Right hindlimb (tissue), 1 donor: ENCODE measurements at places on chromosomes 1 and 21.

DNA sequence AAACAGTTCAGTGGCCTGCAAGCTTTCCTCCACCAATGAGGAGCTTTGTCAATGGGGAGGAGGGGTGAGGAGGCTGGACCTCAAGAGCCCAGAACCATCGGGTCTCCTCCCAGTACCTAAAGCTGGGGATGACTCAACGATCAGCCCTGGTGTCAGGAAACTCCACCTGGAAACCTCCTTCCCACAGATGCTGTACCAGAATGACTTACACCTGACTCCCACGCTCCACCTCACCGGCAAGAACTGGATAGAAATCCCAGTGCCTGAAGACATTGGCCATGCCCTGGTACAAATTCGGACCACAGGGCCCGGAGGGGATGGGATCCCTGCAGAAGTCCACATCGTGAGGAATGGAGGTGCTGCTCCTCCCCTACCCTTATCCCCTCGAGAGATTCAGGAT lies 11.4 kb downstream of the TMEM81 start:
- no peak for DNase-seq

DNA sequence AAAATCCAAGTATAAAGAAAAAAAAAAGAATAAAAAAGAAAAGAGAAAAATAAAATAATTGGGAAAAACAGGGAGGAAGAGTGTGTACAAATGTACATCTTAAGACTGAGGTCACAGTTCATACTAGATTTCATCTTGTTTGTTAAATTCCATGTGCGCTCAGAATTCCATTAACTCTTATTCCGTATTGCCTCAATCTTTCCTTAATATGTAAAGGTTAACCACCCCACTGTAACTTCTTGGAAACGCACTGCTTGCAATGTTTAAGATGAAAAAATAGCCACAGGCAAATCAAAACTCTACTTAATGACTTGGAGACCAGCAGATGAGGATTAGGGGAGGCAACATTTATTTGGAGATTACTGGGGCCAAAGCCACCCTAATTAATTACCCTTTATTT lies 23.9 kb upstream of the KCNE1 start:
- DNase-seq, result no peak

DNA sequence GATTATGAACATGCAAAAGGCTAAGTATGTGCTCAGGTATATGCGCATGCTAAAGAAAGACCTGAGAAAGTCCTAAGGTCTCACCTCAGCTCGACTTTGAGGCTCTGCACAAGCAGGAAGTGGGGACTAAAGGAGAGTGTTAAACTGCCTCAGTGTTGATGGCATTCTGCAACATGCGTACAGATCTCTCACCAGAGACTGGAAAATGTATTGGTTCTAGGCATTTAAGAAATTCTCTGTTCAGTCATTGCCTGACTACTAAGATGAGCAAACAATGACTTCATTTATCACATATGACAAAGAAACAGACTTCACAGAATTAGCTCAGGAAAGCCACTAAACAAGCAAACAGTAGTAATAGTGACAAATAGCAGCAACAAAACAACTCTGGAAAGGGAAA lies 90.8 kb downstream of the USH2A start:
- DNase-seq, result no peak

GRCh38 chr1:235867903-235868469 lies 1.3 kb upstream of the LYST start:
- DNase-seq, result no peak

- DNase-seq, result no peak
Observed at GRCh38 chr1:86378813-86379212, 17.3 kb downstream of the ODF2L start.

GRCh38 chr1:5504364-5504740 lies 487.9 kb downstream of the NPHP4 start:
- no peak for DNase-seq

DNA sequence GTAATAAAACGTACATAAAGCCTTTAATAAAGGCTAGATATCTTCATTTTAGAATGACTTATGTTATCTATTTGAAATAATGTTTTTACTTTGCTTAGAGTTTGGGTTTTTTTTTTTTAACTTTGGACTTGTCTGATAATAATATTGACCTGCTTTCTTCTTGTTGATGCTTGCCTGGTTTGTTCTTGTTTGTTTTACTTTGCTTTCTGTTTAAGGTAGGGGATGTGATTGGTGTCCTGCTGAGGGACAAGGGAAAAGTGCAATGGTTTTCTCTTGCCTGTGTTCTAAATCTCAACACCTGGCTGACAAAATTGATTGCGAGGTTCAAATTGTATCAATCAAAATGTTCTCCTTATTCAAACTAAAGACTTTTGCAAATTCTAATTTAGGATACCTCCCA lies 2.2 kb upstream of the FH start:
- DNase-seq, result no peak

GRCh38 chr1:183609313-183609712 lies 19.1 kb upstream of the NCF2 start:
- DNase-seq, result peak; percentile 58

- no peak for DNase-seq
Observed at GRCh38 chr1:172356620-172357019, 63.9 kb upstream of the C1orf105 start.

DNA sequence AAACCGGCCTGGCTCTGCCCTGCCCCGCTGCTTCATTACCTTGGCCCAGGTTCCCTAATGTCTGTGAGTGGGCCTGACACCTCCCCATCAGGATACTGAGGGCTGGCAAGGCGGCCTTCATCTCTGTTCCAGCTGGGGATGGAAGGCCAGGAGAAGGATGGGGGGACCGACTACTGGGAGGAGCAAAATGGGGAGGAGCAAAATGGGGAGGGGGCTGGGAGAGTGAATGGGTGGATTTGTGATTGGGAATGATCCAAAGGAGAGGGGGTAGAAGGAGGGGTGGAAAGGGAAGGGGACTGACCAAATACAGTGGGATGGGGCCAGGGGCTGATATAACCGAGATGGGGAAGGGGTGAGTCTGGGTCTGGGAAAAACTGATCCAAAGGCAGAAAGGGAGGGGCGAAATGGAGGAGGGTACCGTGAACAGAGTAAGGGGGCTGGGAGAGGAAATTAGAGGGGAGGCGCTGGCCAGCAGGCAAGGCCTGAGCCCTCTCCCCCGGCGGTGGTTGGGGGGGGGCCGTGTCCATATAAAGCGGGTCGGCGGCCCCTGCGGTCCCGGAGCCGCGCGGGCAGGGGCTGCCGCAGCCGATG lies at the start of gene FOXE3:
FOXE3 (plus strand) TSS at position 558 of the 591 bp plus-strand sequence; CDS start at position 589, 31 bp downstream.
- no peak for DNase-seq

DNA sequence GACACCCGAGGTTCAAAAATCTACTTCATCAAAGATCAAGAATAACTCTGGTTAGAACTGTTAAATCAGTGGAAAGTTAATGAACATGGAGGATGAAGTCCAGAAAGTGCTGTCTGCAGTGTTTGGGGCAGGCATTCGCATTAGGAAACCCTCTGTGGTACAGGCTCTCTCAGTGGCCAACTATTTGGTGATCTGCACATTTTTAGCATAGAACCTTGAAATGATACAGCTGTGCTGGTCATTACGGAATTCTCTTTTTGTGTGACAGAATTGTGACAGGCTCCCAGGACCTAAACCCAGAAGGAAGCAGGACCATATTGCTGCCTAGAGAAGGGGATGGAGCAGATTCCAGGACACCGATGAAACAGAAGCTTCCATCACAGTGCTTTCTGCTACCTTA lies 89.0 kb downstream of the SLC45A1 start:
- no peak for DNase-seq

DNA sequence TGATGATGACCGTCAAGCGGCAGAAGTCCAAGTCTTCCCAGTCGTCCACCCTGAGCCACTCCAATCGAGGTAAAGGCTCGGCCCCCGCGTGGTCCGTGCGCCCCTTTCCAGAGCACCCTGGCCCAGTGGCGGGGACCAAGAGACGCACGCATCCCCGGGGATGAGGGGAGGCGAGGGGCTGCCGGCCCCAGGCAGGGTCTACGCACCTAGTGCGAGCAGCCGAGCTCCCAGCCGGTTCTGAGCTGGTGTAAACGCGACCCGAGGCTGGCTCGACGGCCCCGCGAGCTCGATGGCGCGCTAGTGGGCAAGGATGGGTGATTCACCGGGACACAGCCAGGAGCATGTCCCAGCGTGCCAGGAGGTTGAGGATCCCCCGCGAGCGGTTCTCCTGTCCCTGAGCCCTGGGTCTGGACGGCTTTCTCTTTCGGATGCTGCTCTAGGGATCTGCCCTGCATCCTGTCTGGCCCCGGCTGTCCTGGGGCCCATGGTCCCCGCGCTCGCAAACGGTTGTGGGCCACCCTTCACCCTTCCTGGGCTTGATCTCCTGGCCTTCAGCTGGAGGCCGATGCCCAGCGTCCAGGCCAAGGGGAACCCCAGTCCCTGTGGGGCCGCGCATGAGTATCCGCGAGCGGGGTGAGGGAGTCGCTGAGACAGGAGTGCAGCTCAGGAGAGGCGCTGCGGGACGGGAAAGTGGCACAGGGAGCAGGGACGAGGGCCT lies 689 bp downstream of the PKP1 start:
- no peak for DNase-seq

GRCh38 chr1:38129971-38130370 lies 83.4 kb upstream of the POU3F1 start:
- no peak for DNase-seq

DNA sequence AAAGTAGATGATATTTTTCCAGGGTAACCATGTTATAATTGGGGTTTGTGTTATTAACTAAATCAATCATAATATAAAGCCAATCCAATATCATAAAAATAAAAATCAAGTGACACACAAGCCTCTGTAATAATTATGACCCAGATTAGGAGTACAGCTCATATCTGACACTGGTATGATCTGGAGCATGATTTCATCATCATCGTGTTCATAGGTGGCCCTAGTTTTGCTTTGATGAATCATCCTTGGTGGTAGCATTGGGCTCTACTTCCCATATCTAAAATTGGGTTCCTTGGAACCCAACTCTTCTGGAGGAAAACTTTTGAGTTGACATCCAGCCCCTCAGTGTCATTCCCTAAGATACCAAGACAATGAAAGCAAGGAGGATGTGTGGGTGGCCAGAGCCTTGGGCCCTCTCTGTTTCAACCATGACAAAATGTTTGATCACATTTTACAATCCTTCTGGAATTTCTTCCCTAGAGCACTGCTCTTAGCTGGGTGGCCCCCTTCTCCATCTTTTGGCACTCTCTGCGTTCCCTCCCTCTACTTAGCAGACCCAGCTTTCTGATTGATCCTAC lies 37.0 kb upstream of the ENAH start:
- no peak for DNase-seq

DNA sequence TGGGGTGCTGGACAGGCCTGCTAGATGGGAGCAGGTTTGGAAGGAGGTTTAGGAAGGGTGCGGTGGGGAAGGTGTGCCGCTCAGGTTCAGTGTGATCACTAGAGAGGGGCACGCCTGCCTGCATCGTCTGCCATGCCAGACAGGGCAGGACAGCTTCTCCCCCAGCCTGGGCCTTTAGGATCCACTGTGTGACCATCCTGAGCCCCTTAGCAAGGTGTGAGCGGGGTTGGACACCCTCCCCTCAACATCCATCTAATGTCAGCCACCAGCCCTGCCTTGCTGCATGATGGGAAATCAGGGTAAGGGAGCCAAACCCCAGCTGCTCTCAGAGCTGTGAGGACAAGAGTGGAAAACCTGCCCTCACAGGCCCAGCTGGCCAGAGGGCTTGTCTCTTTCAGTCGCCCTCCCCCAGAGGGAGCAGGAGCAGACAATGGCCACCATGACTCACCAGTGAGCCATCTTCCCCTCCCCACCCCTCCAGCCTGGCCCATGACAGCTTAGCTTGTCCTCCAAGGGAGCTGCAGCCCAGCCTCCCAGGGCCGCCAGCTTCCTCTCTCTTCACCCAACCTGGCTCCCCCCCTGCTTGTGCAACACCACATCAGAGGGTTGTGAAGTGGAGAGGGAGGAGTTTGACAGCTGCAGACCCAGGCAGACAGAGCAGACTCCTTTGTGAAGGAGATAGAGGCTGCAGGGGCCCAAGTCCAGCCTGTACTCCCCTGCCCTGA lies 37.0 kb downstream of the NUAK2 start:
- DNase-seq, result peak; percentile 71

DNA sequence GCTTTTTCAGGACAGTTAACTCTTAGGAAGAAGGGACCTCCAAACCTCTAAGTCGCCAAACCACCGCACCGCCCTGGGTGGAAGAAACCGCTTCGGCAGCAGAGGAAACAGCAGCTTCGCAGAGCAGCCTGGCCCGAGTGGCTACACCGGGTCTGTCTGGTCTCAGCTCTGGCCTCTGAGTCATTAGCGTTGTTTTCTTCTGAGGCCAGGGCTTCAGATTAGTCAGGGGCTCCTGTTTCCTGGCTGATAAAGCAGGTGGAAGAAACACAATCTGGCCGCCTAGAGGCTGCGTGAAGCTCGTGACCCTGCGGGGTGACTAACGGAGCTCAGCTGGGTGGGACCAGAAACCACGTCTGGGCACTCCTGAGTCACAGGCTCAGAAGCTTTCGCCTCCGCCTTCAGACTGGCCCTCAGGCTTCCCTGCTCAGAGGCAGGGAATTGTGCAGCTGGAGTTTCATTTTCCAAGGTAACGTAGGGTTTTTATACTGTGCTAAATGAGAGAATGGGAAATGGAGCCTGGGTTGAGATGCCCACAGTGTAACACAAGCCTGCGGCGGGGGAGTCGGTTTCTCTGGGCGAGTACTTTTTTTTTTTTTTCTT lies 44.9 kb downstream of the CHAF1B start:
- DNase-seq, result peak; percentile 62

GRCh38 chr1:51156752-51157151 lies 54.7 kb downstream of the C1orf185 start:
- DNase-seq, result no peak

- no peak for DNase-seq
Observed at GRCh38 chr1:28910379-28911115, 3.8 kb upstream of the EPB41 start.
